ENCODE measurements at places on chromosomes 7 and 10.

DNA sequence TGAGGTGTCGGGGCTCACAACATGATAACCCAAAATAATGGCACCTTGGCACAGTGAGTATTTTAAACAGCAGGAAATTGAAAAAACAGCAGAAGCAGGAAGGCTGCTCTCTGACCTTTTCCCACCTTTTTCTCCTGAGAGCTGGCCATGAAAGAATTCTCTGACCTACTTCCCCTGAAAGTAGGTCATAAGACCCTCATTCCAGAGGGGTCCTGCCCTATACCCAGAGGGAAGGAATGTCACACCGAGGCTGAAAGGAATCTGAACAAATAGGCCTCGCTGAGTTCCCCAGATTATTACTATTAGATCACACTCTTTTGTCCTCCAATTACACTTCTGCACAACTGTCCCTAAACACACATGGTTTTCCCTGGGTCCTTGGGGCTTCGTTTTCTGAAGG lies 18.8 kb downstream of the CPVL start:
- DNase-seq, result no peak

DNA sequence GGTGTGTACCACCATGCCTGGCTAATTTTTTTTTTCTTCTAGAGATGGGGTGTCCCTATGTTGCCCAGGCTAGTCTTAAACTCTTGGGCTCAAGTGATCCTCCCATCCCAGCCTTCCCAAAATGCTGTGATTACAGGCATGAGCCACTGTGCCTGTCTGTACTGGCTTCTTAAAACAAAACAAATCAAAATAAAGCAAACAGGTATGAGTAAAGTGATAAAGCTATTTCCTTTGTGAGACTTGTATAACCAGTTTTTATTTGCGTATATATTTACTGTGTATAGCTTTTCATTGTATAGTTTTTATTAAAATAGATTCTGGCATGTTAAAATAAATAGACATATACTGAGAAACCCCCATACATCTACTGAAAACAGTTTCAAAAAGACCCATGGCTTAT lies 14.3 kb downstream of the LCOR start:
- DNase-seq, result no peak

DNA sequence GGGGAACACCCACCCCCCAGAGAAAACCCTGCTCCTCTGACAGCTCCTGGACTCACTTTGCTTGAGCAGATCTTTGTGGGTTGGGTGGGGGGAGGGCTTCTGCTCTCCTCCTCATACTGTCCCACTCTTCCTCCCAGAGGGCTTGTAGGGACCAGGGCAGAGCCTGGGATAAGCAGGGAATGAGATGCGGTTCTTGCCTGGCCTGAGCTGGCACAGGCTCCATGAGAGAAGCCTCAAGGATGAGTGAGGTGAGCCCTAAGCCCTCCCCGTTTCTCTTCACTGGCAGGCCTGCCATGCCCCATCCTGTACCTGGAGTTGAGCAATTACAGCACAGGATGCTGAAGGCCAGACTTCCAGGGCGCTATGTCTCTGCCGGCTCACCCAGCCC lies 134.7 kb downstream of the ADAM12 start:
- DNase-seq, result no peak

DNA sequence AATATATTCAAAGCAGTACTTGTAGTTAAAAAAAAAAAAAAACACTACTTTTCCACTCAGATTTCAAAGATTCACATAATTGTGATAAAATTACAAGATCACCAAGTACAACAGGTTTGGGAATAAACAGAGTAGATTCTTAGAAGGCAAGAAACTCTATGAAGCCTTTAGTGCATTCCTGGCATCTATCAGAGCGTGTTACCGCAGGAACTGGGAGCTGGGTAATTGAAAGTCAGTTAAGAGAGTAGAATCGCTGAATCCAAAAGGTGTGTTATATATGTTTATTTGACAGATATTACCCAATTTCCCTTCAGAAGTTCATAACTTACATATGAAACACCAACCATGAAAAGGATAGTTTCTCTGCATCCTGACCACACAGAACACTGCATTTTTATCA lies 159.2 kb upstream of the PLXNA4 start:
- no peak for DNase-seq

DNA sequence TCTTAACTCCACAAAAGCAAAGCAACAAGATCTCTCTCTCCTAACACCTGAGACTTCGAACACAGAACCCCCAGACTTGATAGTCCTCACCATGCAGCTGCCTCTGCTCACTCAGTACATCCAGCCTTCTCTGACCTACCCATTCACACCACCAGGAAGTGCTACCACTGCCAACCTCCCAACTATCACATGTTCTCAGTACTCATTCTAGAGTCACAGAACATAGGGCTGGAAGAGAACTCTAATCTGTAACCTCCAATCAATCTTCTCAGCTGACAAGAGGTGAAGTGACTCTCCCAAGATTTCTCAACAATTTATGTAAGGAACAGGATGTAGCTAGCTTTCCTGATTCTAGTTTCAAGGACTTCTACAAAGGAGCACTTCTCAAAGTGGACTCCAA lies 3.8 kb downstream of the NUDCD3 start:
- DNase-seq, result no peak

DNA sequence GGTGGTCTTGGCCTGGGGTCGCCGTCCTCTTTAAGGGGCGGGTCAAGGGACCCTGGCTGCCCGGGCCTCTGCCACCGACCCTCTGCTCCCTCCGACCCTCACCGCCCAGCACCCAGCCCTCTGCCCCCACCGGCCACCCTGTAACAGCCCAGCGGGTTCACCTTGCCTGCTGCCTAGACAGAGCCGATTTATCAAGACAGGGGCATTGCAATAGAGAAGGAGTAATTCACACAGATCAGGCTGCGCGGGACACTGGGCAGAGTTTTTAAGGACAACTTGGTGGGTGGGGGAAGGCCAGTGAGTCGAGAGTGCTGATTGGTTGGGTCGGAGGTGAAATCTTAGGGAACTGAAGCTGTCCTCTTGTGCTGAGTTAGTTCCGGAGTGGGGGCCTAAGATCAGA lies 779 bp upstream of the ADCK2 start:
- DNase-seq, result no peak

GRCh38 chr7:45726883-45727282 lies 146.0 kb downstream of the CCDC201 start:
- DNase-seq, result no peak
